ENCODE measurements at places on chromosomes 1 and 21.

DNA sequence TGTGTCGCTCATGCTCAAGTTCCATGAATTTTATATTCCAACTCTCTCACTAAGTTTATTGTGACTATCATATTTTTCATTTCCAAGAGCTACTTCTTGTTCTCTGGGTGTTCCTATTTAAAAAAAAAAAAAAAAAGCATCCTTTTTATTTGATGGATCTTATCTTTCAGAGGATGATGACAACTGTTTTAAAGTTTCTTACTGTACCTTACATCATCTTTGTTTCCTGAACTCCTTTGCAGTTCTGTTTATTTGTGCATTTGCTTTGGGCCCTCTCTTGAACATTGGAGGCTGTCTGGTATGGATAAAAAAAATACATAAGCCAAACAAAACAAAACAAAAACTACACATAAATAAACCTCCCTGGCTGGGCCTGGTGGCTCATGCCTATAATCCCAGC lies 32.1 kb upstream of the FAM20B start:
- DNase-seq, result no peak

- no peak for DNase-seq
Measured at GRCh38 chr1:94753171-94753972, 66.8 kb upstream of the SLC44A3 start.

DNA sequence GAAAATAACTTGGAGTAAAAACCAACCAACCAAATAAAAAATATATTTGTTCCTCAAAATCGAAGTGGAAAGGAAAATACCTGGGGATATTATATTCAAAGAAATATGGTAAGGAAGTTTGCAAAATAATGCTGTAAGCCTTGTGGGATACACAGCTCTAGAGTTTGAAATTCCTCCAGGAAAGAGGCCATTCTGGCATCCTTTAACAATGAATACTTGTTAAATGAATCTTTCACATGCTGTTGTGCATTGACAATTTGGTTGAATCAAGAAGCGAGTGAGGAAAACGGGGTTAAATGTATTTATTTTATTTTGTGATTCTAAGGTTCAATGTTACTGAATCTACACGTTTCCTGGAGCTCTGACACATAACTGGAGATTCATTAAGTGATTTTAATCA lies 30.5 kb upstream of the NTNG1 start:
- DNase-seq, result no peak

DNA sequence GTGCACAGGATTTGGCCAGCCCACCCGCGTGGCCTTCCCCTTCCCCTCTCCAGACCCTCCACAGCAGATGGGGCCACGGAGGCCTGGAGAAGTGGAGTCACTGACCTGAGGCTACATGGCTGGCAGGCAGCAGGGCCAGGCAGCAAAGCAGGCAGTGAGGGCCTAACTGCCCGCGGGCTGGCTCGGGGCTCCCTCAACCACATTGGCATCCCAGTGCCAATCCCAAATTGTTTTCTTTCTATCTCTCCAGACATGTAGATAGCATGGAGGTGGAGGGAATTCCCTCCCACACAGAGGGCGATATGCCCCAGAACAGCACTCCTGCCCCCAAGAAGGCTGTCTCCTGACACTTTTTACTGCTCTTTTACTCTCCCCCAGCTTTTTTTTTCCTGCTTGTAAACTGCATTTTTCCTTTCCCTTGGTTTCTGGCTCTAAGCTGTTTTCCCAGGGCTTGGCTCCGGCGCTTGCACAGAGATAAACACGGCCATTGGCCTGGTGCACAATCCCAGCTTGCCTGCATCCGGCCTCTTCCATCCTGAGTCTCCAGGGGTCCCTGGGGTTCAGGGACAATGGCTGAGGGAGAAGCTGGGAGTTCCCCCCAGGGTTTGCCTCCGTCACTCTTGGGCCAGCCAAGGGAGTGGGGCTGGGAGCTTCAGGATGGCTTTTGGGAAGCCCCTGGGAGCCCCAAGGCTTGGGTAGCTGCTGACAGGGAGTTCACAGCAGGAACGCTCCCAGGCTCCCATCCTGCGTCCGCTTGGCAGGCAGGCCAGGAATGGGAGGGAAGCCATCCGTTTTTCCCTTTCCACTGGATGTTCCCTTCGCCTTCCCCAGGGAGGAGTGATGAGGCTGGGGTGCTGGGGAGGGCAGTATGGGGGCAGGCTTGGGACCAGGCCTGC lies 7.0 kb downstream of the EPHX1 start:
- DNase-seq, result no peak

Measured in AG08396 (cell line).